ENCODE measurements at places on chromosomes 2 and 18.

DNA sequence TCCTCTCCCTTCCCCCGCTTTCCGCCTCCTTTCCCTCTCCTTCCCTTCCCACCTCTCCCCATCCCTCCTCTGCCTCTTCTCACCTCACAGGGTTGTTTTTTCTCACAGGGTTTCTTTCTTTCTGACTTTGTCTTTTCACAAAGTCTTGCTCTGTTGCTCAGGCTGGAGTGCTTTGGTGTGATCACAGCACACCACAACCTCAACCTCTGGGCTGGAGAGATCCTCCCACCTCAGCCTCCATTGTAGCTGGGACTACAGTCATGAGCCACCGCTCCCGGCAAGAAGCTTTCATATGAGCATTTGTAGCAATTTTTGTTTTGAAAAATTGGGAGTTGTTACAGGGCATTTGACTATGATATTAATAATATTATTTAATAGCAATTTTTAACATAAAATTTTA, 32.9 kb downstream of the ACSL3 start:
- no peak for DNase-seq

DNA sequence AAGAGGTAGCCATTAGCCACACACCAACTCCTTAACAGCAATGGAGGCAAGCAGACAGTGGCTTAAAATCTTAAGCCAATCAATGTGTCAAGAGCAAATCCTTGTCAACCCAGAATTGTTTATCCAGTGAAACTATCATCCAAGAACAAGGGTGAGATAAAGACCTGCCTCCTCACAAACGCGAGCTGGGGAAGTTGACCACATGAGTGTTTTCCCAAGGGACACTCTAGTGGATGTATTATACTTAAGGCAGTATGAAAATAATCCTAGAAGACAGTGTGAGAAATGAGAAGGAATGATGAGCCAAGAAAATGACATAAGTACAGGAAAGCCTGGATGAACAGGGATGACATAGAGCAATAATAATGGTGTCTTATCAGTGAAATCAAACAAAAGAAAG, 209.6 kb downstream of the TWIST2 start:
- DNase-seq = peak; percentile 22

DNA sequence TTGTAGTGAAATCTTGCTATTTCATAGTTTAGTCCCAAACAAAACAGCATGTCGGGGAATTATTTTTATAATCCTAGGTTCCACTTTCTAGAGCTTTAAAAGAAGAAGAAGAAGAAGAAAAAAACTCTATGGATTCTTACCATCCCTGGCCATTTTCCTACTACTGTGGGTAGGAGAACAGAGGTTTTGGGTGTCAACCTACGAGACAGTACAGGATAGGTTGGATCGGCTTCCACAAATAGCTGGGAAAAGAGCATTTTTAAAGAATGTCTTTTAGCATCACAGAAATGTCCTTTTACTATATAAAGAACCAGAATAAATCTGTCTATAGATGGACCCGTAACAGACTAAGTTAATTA, 65.2 kb downstream of the RBMS1 start:
- DNase-seq = no peak

- DNase-seq = no peak
Observed at GRCh38 chr2:34892766-34893165, 1293.7 kb upstream of the FAM98A start.

GRCh38 chr2:232456296-232457120, 555 bp downstream of the ALPI start:
- DNase-seq = no peak

DNA sequence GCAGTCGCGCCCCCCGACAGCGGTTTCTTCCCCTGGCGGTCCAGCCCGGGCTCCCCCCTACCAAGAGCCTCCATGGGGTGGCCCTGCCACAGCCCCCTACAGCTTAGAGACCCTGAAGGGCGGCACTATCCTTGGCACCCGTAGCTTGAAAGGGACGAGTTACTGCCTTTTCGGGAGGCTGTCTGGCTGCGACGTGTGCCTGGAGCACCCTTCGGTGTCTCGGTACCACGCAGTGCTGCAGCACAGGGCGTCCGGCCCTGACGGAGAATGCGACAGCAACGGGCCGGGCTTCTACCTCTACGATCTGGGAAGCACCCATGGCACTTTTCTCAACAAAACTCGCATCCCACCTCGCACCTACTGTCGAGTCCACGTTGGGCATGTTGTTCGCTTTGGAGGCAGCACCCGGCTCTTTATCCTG, 475 bp downstream of the SLC4A1AP start:
- no peak for DNase-seq

GRCh38 chr2:161273038-161273760, 35.0 kb upstream of the PSMD14 start:
- DNase-seq = peak; percentile 30

DNA sequence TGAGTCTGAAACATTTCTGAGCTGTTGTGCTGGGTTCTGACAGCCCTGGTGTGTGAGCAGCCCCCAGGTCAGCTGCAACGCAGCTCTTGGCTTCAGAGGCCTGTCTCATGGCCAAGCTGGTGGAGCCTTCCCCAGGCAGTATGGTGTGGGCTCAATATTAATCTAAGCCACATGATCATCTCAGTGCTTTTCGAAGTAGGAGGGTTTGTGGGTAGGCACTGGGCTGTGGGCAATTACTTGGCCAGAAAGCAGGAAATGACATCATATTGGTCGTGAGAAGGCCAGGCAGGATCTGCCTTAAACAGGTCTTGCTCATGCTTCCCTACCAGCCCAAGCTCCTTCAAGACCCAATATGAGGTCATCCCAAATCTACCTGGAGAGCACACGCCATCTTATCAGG, 26.9 kb downstream of the LOXHD1 start:
- DNase-seq = peak; percentile 22

DNA sequence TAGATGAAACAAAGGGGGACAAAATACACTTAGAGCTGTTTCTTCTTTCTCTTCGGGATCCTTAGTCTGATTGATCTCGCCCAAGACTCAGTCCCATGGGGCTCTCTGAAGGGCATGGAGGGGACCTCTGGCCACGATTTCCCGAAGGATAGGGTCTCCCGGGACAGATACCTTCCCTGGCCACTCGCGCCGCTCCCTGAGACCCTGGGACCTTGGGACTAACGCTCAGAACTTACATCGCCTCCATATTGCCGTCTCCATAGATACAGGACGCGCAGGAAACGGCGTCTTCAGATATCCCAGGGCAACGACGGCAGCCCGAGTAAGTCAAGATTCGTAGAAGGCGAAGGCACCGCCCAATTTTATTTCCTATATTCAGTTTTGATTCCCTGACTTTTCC, at the start of gene CFAP65:
Gene CFAP65, minus strand, starts transcription at position 265 of the 400 bp plus-strand sequence. CDS start 2,468 bp downstream, outside the sequence.
- peak; percentile 34 for DNase-seq

DNA sequence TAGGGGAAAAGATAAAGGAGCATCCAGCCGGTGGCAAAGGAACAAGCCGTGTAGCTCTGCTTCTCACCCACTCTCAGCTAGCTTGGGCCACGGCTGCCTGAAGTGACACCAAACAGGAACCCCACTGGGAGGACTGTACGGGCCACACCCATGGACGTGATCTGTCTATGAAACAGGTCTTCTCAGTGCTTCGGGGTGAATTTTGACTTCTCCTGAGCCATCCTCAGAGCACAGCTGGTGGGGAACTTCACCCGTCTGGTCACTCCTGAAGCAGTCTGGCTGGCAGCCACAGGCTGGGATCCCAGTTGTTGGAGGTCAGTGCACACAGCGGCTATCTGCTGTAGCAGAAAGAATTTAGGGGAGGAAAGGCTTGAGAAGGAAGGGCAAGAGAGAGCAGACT, 223.8 kb downstream of the FAM210A start:
- DNase-seq = peak; percentile 17

DNA sequence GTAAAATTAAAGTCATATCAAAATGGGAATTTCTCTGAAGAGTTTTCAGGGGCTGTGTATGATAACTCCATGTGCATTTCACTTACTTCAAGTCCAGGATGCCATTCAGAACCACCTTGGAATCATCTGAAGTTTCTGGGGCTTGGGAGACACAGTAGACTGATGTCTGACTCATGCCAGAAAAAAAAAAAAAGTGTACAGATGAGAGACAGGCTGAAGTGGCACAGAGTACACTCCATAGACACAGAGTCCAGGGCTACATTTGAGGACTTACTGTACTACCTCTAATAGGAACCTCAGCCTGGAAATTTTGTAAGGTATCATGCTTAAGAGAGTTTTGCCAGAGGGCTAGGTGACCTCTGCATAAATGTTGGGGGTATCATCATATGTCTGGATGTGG, 92.0 kb downstream of the SS18 start:
- no peak for DNase-seq

- DNase-seq = no peak
Observed at GRCh38 chr2:211045025-211045424, 488.6 kb downstream of the CPS1 start.

GRCh38 chr2:164220265-164220664, 401.0 kb downstream of the GRB14 start:
- peak; percentile 9 for DNase-seq

DNA sequence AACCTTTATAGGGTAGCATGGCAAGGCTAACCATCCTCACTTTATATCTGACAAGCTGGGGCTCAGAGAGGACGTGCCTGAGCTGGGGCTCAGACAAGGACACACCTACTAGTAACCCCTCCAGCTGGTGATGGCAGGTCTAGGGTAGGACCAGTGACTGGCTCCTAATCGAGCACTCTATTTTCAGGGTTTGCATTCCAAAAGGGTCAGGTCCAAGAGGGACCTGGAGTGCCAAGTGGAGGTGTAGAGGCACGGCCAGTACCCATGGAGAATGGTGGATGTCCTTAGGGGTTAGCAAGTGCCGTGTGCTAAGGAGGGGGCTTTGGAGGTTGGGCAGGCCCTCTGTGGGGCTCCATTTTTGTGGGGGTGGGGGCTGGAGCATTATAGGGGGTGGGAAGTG, 1.2 kb upstream of the DES start:
- DNase-seq = no peak

DNA sequence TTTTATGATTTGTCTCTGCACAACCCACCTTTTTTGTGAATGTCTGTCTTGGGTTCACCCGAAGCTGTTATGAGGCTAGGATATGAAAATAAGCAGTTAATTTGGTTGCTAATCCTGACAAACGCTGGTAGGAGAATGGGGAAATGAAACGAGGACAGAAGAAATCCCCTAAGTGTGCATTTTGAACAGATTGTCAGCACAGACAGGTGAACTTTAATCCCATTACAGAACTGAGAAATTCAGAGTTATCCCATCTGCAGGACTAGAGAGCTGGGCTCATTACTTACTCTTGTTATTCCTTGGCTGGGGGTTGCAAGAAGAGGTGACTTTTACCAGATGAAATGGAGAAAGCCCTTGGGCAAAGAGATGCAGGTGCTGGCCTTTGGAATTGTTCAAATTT, 123.3 kb upstream of the NYAP2 start:
- no peak for DNase-seq

DNA sequence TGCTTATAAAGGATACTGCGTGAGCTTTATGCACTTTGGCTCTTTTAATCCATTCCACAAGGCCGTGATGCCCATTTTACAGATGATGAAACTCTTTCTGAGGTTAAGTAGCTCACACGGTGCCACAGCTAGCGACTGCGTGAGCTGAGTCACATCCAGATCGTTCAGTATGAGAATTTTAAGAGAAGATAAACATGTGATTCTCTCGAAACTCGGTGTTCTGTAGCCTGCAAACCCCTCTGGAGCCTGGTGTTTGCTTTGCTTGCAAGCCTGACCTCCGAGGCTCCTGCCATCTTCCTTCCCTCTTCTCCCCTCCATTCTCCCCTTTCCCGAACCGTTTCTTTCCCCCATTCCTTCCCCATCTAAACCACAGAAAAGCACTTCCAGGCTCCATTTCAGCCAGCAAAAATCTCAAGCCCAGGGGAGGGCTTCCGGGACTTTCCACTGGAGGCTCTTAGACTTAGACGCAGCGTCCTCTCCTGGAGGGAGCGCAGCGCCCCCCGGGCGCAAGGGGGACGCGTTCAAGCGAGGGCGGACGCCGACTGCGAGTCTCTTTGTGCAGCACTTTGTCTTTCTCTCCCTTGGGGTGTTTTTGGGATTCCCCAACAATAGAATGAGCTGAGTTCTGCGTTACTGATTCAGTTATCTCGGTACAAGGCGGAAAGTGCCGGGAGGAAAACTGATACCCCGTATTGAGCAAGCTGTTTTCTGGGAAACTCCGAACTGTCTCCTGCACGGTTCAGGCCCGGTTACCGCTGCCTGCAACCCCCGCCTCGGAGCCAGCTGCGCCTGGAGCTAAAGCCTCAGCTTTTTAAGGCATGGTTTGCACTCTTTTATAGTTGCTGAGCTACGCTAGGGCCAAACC, 38.0 kb downstream of the CYP1B1 start:
- peak; percentile 48 for DNase-seq

GRCh38 chr2:234261736-234262135, 211.2 kb downstream of the SPP2 start:
- DNase-seq = no peak

- DNase-seq = no peak
Observed at GRCh38 chr2:61597300-61598289, 59.4 kb upstream of the XPO1 start.

DNA sequence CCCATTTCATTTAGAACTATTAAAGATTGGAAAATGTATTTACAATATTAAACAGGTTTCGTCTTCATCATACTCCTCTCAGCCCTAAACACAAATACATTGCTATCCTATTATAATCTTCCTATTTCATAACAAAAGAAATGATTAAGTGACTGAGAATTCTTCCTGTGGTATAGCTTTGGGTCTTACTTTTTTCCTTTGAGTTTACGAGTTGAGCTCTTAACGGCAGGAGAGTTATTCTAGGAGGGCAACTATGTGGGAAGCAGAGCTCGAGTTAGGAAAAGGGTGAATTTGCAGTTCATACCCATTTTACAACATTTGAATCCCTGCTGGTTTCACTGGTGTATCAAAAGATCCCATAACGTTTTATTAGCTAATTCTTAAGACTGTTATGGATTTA, 105.0 kb downstream of the FIGN start:
- no peak for DNase-seq

DNA sequence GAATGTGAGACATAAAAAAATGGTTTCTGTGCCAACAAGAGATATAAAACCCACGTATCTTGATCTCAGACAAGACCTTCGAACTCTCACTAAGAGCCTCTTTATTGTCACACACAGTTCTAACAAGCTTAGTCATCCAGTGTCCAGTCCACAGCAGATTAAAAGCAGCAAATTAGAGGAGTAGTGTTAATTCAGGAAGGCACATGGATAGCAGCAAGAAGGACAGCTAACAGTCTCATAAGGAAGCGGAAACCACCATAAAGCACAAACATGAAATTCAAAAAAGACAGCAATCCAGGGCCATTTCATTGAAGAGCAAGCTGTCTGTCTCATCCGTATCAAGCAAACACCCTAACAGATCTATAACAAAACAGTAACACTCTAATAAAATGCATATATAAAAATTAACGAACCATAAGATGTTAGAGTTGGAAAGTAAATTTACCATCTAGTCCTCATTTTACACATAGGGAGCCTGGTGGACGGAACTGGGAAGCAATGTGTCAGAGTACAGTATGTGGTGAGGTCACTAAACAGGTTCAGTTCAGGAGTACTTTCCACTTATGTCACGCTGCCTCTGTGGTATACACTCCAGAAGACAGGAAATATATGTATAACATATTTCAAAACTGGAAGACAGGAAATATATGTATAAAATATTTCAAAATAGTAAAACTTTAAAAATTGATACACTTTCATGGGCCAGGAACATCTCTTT, 18.3 kb downstream of the AAK1 start:
- DNase-seq = no peak
